Stimulated activated CD4-positive, alpha-beta T cell treated with anti-CD3 and anti-CD28 coated beads, Interleukin-1b, Interleukin-23, amount 100 ng/mL, for 24 hours (primary cell): ENCODE measurements at places on chromosomes 1 and 21.

GRCh38 chr1:228206582-228207351, 1.1 kb upstream of the OBSCN start:
- no peak for DNase-seq

GRCh38 chr1:15424146-15424667, 14.0 kb upstream of the CTRC start:
- DNase-seq: no peak

GRCh38 chr1:51753969-51754368, 124.6 kb downstream of the NRDC start:
- no peak for DNase-seq

- no peak for DNase-seq
Measured at GRCh38 chr1:168443899-168444298, 99.9 kb downstream of the XCL2 start.

- DNase-seq: no peak
Measured at GRCh38 chr1:8794605-8795004, 22.8 kb downstream of the RERE start.

GRCh38 chr1:55035904-55036303, 3.4 kb upstream of the PCSK9 start:
- DNase-seq: no peak

GRCh38 chr1:157157501-157158190, 19.5 kb upstream of the ETV3 start:
- DNase-seq: no peak

- no peak for DNase-seq
Measured at GRCh38 chr1:86324130-86324822, 71.8 kb downstream of the ODF2L start.

DNA sequence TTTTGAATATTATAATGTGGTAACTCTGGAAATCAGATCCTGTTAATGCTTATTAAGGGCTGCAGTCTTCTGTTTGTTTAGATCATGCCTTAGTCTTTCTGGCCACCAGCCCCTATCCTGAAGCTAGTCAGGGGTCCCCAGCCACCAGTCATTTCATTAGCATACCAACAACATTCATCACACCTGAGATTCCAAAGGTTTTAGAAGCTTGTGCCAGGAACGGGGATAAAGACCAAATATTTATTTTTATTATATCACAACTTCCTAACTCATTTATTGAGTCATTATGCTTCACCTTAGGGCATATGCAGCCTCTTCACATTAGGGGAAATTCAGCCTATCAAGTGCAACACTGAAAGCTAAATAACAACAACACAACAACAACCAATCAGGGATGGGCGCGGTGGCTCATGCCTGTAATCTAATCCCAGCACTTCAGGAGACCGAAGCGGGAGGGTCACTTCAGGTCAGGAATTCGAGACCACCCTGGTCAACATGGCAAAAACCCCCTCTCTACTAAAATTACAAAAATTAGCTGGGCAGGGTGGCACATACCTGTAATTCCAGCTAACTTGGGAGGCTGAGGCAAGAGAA, 2.9 kb upstream of the PSEN2 start:
- DNase-seq: no peak

DNA sequence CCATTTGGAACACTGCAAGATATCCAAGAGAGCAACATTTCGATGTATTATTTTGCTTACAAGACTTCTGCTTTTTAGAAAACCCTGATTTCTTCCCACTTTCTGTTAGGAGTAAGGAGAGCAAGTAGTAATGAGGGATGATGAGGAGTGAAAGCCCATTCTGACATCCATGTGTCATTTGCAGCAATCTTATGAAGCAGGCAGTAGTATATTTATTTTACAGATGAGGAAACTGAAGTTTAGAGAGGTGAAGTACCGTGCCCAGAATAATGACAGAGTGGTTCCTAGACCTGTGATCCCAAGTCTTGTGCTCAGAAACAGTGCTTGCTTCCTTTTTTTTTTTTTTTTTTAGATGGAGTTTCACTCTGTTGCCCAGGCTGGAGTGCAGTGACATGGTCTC, 7.1 kb upstream of the ZSCAN20 start:
- no peak for DNase-seq

GRCh38 chr1:92909321-92909720, 51.9 kb downstream of the DIPK1A start:
- no peak for DNase-seq

DNA sequence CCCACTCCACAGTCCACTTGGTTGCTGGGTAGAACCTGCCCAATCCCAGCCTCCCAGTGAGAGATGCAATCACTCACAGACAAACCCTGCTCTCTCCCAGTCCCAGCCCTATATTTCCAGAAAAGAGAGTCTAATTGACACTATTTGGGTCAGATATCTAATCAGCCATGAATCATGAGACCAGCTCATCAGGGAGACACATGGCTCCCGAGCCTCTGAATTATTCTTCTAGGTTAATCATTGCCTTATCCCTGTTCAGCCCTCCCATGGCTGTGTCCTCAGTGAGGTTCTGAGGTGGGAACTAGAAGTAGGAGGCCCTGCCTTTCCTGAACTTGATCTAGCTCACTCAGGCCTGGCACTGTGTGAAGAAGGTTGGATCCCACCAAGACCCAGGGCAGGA, 49.9 kb upstream of the ZC3H12A start:
- DNase-seq: no peak

GRCh38 chr1:228507961-228508652, 20.9 kb downstream of the RNF187 start:
- no peak for DNase-seq
